ENCODE measurements at places on chromosomes 16 and 17.

DNA sequence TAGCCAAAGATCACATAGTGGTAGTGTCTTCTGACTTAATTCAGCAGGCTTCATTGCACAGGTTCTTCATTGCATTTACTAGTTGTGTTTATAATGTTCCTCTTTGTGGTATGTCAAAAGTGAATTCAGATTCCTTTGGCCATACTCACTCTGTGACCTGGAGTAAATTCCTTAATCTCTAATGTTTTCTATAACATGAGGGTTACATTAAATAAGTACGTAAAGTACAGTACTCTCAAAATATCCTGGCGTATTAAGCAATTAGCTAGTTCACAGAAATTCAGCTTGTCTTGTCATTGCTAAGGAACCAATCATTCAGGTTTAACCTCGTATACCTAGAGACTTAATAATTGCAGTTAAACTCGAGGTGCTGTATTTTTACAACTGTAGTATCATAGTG lies 4.2 kb downstream of the RPS6KB1 start:
- DNase-seq: no peak

DNA sequence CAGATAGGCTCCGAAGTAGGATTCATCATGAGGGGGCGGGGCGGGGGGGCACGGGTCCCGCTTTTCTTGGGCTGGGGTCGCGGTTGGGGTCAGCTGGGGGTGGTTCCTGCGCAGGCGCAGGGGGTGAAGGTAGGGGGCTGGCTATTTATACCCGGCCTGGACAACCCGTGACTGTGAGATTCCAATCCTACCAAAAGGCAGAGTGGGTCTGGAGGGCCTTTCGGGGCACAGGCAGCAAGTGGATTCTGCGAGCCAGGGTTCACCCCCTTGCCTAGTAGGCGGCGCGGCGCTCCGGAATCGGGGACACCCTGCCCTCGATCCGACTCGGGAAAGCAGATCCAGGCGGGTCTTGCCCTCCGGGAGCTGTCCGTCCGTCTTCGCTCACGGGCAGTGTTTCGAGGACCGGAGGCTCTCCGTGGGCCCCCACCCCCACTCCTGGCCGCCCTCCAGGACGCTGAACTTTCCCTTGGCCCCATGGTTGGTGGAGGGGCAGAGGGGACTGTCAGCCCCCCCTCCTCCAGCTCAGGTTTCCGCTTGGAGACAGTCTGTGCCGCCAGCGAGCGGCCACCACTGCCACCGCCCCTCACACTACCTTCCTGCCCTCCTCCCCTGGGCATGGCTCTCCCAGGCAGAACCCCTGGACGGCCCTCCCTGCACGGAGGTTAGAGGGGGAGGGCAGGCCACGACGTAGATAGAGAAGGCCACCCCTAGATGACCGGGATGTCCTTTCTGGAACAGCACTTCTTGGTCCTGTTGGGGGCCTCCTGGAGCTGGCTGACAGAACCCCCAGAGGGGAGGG lies 634 bp downstream of the SLC2A4 start:
- no peak for DNase-seq

DNA sequence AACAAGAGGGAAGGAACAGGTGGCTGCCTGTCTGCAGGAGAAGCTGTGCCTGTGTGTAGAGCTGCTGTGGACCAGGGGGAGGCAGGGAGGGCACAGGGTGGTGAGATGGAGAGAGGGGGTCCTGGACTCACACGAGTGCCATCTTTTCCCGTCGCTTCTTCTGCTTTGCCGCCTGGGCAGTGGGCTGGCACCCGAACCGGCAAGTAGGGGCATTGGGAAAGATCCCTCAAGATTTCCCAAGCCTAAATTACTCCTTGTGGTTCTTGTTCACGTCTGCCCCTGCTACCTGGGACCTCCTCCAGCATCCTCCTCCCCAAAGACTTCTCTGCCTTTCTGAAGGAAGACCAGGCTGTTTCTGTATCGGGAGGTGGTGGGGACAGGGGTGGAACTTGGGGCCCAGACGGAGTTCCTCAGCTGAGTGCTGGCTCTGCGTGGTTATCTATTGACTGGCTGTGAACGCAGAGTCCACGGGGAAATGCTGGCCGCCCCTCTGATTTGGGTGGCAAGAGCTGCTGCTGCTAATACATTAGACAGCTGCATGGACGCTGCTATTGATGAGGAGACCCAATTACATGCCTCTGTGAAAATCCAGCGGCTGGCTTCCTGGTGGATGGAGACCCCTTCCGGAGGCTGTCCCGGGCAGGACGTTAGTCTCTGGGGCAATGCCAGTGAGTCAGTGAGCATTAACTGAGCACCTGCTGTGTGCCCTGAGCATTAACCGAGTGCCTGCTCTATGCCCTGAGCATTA lies 114.5 kb downstream of the OR1D5 start:
- DNase-seq: no peak

GRCh38 chr17:2081564-2081963 lies 26.7 kb downstream of the HIC1 start:
- DNase-seq: no peak

GRCh38 chr17:64531955-64532371 lies 25.2 kb downstream of the CEP95 start:
- DNase-seq: no peak

GRCh38 chr16:64656471-64656870 lies 465.4 kb downstream of the CDH11 start:
- DNase-seq: no peak

DNA sequence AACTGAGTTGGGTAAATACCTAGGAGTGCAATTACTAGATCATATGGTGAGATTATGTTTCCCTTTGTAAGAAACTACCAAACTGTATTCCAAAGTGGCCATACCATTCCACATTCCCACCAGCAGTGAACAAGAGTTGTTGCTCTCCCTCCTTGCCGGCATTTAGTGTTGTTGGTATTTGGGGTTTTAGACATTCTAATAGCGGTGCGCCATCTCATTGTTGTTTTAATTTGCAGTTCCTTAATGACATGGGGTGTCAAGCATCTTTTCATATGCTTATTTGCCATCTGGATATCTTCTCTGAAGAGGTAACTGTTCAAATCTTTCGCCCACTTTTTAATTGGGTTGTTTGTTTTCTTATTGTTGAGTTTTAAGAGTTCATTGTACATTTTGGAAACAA lies 164.2 kb upstream of the LHX1 start:
- no peak for DNase-seq

GRCh38 chr16:64278196-64278595 lies 843.7 kb downstream of the CDH11 start:
- no peak for DNase-seq

DNA sequence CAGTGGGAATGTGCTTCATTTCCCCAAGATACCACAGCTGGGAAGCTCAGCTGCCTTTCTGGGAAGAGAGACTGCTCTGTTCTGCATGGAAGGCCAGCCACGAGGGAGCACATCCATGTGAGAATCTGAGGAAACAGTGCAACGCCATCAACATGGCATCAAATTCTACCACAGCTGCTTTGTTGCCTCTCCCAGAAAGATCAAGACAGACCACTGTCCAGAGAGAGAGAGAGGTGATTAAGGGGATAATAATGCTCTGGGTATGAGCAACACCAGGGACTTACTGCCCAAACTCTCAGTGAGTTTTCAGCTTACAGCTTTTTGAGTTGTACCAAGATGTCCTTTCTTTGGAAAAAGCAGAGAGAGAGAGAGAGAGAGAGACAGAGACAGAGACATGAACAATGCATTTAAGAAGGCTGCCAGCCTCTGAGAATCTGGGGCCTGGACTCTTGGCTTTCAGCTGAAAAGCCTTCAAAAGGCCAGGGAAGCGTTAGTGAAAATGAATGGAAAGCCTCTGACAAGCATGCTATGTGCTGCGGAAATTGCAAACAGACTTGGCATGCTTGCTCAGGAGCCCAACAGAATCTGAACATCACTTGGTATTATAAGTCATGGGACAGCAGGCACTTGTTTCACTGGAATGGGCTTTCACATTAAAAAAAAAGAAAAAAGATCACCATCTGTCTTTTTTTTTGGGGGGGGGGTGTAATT lies 223.1 kb downstream of the MAP2K6 start:
- DNase-seq: no peak

DNA sequence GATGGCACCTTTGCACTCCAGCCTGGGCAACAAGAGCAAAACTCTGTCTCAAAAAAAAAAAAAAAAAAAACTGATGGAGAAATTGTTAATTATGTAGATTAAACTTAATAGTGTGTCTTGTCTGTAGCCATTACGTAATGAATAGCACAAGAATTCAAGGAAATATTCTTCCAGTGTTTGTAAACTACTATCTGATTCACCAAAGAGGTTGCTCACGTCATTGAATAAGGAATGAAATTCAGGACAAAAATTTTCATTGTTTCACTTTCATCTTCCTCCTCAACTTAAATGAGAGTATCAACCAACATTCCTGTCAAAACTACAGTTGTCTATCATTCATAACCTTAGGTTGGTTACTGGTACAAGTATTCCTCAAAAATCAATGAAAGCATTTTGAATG lies 30.7 kb upstream of the MYO18A start:
- DNase-seq: no peak

GRCh38 chr16:88731699-88732098 lies 25.4 kb downstream of the CTU2 start:
- no peak for DNase-seq

- DNase-seq: no peak
Measured at GRCh38 chr17:4833941-4834680, 971 bp downstream of the MINK1 start.

DNA sequence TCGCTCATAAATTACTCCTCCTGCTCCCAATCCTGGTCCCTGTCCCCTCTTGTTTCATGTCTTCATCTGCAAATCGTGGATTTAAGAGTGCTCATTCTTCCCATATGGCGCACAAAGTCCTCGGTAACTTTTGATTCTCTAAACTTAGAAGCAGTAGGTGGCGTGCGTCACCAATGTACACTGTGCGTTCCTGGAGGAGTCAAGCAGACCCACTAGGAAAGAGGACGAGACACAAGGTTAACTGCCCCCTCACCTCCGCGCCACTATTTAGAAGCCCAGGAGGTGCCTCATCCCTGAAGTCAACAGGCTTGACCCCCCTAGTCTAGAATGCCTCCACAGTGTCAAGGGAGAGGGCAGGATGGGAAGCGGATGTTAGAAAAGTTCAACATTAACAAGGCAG lies 2.9 kb downstream of the SLC13A5 start:
- no peak for DNase-seq

GRCh38 chr17:19461116-19461515 lies 50.1 kb downstream of the RNF112 start:
- no peak for DNase-seq

DNA sequence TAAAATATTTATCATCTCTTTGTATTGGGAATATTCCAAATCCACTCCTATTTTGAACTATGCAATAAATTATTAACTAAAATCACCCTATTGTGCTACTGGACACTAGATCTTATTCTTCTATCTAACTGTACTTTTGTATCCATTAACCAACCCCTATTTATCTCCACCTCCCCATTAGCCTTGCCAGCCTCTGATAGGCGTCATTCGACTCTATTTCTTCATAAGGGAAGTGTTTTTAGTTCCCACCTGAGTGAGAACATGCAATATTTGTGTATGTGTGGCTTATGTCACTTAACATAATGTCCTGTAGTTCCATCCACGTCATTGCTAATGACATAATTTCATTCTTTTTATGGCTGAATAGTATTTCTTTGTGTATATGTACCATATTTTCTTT lies 23.9 kb downstream of the TMEM186 start:
- DNase-seq: no peak

DNA sequence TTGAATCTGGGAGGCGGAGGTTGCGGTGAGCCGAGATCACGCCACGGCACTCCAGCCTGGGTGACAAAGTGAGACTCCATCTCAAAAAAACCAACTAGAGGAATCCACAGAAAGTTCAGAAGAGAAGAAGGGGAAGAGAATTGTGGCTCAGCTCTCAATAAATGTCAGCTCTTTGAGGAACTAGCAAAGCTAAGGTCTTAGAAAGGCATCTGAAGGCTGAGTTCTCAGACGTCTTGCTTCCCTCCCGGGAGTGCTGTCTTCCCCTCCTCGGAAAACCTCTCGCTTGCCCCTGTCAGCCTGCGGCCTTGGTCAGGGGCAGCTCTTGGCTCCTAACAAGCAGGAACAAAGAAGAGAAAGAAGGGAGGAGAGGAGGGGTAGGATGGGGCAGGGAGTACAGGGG lies 5.3 kb downstream of the SHPK start:
- no peak for DNase-seq

GRCh38 chr17:12078791-12079190 lies 58.1 kb downstream of the MAP2K4 start:
- DNase-seq: no peak

DNA sequence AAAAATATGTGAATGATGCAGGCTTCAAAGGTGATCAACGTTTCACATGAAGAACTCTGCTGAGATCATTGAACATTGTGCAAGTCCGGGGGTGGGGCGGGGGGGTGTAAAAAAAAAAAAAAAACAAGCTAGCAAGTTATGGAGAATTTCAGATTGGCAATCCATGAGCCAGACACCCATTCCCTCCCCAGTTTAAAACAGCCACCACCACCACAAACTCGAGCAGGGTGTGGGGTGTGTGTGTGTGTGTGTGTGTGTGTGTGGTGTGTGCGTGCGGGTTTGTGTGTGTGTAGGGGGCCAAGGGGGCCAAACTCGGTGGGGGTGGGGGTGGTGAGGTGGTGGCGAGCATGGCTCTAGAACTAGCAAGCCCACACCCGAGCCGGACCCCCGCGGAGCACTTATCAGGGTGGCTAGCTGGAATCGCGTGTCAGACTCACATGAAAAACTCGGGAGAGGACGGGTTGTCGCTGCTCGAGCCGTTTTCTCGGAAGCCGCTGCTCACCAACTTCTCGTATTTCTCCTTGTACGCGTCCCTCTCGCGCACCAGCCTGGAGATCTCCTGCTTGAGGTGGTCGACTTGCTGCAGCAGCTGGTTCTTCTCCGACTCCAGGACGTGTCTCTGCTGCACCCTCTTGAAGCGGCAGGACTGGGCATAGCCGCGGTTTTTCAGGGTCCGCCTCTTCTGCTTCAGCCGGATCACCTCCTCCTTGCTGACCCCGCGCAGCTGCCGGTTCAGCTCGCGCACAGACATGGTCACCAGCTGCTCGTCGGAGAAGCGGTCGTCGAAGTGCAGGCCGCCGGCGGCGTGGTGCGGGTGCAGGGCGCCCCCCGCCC lies 2.0 kb downstream of the MAF start:
- DNase-seq: peak; percentile 17

DNA sequence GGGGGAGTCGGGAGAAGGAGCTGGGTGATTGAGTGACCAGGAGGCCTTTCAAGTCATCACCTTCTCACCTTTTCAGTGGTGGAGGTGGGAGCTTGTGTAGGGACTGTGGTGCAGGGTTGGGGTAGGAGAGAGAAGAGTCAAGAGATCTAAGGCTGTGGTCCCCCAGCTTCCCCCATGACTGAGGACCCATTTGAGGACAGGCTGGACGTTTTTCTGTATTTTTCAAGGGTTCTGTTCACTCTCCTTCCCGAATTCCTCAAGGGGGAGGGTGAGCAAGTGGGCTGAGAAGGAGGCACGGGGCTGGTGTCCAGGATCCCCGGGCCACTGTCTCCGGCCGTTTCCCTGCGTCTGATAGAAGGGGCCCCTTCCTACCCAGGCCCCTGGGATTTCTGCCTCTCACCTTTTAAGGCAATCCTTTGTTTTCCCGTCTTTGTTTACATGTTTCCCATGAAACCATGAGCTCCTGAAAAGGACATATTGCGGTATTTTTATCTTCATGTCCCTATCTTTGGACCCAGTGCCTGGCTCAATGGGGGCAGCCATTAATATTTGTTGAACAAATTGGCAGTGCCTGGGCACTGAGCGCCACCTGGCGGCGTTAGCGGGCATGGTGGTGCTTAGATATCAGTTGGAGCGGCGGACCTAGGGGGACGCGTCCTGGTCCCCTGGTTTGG lies 9.2 kb upstream of the CD300A start:
- peak; percentile 51 for DNase-seq
